Stimulated activated CD4-positive, alpha-beta T cell treated with anti-CD3 and anti-CD28 coated beads, Interleukin-1b, Interleukin-23, amount 100 ng/mL, for 1 hour (primary cell): ENCODE measurements at places on chromosomes 2 and 18.

GRCh38 chr2:18379870-18380269, 180.6 kb downstream of the RDH14 start:
- no peak for DNase-seq

GRCh38 chr2:11652553-11652952, 17.4 kb downstream of the NTSR2 start:
- no peak for DNase-seq

DNA sequence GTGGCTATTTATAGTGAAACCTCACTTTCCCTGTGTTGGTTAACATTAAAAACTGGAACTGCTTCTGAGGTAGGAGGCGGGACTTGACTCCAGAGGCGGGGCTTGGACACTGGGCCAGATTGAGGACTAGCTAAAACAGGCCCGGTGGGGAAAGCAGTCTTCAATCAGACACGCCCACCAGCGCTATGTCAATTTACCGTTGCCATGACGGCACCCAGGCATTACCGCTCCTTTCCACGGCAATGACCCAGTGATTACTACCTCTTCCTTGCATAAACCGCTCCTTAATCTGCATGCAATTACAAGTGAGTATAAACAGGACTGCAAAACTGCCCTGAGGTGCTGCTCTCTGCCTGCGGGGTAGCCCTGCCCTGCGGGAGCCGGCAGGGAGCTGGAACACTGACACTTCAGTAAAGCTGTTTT, 35.3 kb downstream of the LRRFIP1 start:
- no peak for DNase-seq

- DNase-seq: no peak
These were observed 183.5 kb upstream of the GCFC2 start for GRCh38 chr2:75894170-75894569.

- no peak for DNase-seq
These were observed 194.3 kb downstream of the GALNT1 start for GRCh38 chr18:35775887-35776286.

GRCh38 chr2:37790462-37790861, 119.0 kb upstream of the CDC42EP3 start:
- DNase-seq: no peak

DNA sequence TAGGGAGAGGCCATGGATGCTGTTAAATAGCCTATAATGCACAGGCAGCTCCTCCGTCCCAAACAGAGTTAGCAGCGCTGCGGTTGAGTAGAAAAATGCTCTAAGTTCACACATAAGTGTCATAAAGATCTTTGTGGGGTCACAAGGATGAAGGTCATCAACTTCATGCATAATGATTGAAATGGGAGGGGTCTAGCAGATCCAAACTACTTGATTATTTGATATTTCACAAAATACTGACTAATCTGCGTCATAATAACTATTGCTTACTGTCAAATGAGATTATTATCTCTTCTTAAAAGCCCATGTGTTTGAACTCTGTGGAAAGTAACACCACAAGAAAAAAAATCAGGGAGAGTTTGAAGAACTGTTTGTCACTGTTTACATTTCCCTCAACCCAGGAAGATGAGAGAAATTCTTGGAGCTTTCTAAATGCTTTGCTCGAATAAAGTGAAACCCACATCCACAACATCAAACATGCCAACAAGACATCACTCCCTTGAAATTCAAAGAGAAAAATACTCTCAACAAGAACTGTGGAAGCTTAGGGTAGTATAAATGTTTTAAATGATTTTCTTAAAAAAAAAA, 50.5 kb upstream of the CREB1 start:
- DNase-seq: no peak

- no peak for DNase-seq
These were observed 17.2 kb downstream of the SULT1C2 start for GRCh38 chr2:108305901-108306300.

- no peak for DNase-seq
These were observed 28.1 kb downstream of the ASAP2 start for GRCh38 chr2:9234680-9235146.

GRCh38 chr2:219997341-219997851, 370.0 kb downstream of the SLC4A3 start:
- no peak for DNase-seq

- DNase-seq: no peak
These were observed 125.9 kb downstream of the LYPD6 start for GRCh38 chr2:149456285-149456684.

GRCh38 chr18:5410582-5410981, 115.1 kb upstream of the ZBTB14 start:
- no peak for DNase-seq

GRCh38 chr2:113278742-113279139, at the start of gene PAX8:
Gene PAX8 (minus strand): TSS chr2:113278921. CDS start chr2:113278394, 527 bp downstream.
- DNase-seq: no peak

GRCh38 chr2:23107327-23107941, 277.5 kb upstream of the KLHL29 start:
- DNase-seq: no peak

GRCh38 chr2:120271711-120272379, 19.2 kb downstream of the RALB start:
- no peak for DNase-seq

DNA sequence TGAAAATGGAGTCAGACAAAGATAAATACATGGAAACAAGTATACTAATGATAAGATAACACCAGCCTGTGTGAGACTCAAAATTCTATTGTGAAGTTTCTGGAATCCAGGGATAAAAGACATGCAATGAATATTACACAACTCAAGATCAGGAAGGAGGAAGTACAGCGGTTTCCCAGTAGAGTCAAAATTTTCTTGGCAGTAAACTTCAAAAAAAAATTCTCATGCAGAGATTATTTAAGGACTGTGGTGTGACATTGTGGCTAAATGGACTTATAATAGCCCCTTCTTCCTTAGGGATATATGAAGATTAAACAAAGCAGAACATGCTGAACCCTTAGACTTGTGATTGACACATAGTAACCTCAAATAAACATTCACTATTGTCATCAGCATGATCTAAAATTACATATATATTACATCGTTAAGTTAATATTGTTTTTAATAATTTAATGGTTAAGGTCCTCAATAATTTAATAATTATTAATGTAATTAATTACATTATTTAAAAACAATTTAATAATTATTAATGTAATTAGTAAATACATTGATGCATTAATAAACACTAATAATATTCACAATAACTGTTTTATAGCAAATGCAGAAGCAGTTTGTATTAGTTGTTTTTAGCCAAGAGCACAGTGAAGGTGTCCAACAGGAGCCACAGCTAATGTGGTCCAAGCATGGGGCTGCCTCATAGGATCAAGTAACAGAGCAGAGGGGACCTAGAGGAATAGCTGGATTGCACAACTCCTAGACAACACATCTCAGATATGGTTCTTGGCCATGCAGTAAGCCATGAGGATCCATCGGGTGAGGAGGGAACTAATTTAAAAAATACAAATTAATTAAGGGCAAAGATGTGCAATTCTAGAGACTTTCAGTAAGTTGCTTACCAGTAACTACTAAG, 77.3 kb downstream of the POLE4 start:
- no peak for DNase-seq

GRCh38 chr2:206062724-206063123, 23.2 kb downstream of the INO80D start:
- no peak for DNase-seq

GRCh38 chr2:128469203-128469602, 150.5 kb upstream of the HS6ST1 start:
- no peak for DNase-seq

DNA sequence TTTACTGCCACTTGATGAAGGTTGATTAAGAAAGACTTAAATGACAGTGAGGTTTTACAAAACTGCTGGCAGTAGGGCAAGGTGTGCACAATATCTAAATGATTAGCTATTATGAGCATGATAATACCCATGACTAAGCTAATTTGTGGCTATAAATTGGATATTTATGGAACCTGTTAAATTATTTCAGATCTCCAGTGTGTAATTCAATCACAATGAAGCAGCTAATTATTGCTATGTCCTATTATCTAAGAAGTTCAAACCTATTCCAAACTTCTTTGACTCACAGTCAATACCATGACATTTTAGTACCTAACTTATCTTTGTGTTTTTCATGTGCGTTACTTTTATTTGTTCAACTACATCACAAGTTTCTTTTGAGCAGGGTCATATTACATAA, 253.8 kb upstream of the MMADHC start:
- DNase-seq: no peak

GRCh38 chr2:147027436-147027835, 817.4 kb upstream of the ACVR2A start:
- DNase-seq: no peak

DNA sequence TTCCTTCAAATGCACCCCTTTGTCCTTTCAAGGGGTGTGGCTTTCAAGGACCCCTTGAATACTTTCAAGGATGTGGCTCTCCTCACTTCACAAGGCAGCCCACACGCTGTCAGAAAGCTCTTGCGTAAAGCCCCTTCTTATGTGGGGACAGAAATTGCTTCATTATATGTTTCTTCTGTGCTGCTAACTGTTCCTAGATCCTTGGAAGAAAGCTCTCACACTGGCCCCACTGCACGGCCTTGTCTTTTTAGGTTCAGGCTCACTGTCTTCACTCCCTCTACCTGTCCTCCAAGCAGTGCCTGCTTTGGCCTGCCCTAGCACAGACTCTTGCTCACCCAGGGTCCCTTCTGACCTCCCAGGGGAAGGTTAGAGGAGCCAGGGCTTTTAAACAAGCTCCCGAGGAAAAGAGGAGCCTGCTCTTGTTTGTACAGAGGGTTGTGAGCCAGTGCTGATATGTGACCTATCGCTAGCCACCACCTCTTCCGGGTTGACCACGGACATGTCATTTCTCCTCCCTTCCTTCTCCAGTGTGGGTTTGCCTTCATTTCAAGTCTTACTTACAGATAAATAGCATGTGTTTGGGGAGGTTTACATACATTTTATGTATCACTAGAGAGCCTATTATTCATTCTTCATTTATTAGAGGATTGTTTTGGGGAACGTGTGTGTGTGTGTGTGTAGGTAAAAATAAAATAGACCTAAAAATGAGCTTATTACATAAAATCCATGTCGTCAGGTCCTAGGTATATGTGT, 94.7 kb downstream of the RTN4 start:
- DNase-seq: no peak

DNA sequence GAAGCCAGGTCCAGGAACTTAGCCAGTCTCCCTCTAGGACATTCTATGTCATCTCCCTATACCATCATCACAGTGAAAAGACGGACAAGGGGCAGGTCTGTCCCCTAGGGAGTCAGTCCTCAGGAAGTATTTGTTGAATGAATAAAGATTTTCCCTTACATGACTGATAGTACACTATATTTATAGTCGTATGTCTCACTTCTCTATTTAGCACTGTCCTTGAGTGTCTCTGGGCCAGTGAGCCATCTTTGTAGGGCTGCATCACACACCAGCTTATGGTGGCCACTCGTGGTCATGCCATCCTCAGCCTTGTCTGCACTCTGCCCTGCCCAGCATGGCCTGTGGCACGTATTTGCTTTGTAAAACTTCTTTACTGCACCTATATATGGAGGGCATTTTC, 25.8 kb downstream of the PTPN18 start:
- no peak for DNase-seq

DNA sequence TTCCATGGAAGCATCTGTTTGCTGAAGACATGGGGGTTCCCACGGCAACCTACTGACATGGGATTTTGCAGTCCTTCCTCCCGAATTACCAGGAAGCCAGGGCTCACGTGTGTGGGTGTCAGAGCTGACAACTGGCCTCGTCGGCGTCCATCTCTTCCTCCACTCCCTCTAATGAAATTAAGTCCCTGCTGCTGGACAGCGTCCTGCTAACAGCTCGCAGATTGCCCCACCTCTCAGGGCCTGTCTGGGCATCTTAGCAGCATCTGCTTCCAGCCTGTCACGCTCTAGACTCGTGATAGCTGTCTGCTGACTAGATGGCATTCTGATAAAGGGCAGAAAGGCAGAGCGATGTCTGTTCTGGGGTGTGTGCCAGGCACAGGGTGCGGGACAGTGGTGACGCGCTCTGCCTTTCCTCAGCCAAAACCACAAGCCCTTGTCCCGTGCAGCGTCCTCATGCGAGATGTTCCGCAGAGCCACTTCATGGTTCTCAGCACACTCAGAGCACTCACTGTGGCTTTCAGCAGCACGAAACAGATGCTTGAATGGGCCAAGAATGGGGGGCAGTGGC, 161.1 kb downstream of the ARL4C start:
- peak; percentile 10 for DNase-seq

DNA sequence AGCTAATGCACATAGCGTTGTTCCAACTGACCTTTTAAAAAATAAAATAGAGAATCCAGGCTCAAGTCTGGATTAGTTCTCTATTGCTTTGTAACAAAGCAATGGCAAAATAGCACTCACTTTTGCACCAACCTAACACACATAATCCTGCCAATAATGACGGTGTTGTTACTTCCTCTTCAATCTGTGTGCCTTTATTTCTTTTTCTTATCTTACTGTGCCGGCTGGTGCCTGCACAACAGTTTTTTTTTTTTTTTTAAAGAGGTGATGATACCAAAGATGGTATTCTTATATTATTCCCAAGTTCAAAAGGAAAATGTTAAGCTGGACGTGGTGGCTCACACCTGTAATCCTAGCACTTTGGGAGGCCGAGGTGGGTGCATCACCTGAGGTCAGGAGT, 3.4 kb downstream of the PLB1 start:
- no peak for DNase-seq

DNA sequence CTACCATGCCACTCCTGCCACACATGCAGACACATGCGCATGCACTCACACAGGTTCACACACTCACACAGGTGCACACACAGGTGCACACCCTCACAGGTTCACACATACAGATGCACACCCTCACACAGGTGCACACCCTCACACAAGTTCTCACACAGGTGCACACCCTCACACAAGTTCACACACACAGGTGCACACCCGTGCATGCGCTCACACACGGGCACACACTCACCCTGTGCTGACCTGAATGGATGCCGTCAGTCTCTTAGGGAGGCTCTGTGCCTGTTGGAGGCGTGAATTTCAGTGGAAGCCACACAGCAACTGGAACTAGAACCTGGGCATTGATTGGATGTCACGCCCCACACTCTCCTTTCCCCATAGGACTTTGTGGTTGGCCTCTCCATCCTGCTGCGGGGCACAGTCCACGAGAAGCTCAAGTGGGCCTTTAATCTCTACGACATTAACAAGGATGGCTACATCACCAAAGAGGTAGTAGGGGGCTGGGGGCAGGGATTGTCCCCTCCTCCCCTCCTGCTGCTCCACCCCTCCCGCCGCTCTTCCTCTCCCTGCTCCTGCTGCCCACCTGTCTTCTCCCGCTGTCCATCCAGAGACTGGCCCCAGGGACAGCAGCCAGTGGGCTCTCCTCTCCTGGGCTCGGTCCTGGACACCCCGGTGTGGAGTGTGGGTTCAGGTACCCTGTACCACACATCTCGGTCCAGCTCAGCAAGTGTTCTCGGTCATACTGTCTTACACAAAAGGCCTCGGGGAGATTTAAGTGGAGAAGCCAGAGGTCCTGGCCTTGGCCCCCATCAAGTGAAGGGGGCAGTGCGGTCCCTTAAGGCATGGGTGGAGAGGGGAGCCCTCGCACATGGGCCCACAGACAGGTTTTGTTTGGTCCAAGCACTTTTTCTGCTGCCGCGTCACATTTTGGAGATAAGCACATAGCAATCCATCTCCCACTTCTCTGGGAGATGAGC, 21.0 kb upstream of the FAHD2A start:
- no peak for DNase-seq
